KG1 (cell line): ENCODE measurements at places on chromosomes 5 and 9.

DNA sequence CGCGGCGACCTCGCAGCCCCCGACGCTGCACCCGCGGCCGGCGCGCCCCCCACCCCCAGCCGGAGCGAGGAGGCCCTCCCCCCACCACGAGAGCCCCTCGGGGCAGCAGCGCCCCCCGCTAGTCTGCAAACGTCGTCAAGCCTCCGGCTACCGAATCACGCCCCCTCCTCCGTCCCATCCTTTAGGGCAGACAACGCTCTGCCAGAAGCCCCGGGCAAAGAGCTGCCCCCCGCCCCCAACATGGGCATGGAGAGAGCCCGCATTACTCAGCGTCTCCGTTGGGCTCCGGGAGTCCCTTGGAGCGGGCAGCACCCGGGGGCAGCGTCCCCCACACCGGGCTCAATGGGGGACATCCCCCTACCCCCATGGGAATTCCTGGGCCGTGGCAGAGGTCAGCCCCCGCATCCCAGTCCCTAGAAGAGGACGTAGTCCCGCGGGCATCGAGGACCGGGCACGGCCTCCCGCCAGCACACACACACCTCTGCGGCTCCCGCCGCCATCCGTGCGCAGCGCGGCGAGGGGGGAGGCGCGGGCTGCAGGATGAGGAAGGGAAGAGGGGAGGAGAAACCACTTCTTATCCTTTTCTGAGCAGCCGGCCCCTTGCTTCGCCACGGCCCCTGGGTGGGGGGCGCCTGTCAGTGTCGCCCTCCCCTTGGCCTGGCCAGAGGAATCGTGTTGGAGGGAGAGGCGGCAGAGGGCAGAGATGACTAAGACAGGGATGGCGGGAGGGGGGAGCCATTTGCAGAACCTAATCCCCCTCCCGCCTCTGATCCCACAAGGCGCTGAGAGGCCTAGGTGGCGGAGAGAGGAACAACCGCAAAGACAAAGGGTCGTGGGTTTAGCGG, 750 bp downstream of the DNM1 start:
- DNase-seq, result no peak

- no peak for DNase-seq
Measured at GRCh38 chr5:20949636-20950035, 961.6 kb upstream of the CDH18 start.

DNA sequence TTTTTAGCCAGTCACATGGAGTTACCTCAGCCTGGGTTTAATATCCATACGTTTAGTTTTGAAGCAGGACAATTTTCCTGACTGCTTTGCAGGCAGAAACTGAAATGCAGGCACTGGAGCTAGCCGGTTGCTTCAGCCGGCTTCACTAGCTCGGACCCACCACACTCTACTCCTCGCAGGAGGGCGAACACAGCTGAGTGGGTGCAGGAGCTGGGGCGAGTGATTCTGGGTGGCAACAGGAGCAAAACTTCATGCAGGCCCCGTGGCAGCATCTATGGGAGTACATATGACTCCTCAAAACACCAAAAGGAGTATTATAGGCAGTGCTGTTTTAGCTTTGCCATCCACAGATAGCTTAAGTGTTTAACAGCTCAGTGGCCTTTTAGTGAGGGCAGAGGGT, 1211.8 kb upstream of the NUDT12 start:
- no peak for DNase-seq

GRCh38 chr9:12702160-12702758, 9.1 kb downstream of the TYRP1 start:
- no peak for DNase-seq

DNA sequence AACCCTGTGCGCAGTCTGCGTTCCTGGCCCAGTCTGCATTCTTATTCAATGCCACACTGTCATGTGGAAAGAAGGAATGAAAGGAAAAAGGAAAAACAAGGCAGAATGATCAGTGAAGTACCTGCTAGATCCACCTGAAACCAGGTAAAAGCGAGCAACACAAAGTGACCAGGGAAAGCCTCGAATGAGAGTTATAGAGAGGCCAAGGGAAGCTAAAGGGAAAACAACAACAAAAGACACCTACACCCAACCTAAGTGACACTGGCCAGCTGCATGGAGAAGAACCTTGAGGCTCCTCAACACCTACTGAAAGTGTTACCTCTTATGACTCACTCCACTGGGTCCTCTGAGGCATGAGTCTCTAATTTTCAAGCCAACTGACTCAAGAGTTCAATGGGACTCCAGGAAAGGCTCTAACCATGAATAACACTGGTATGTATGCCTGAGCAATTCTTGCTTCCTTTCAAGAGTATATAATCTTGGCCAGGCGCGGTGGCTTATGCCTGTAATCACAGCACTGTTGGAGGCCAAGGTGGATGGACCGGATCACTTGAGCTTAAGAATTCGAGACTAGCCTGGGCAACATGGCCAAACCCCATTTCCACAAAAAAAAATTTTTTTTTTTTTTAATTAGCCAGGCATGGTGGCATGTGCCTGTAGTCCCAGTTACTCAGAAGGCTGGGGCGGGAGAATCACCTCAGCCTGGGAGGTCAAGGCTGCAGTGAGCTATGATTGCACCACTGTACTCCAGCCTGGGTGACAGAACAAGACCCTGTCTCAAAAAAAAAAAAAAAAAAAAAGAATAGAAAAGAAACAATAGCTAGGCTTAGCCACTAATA, 29.0 kb downstream of the MTMR12 start:
- no peak for DNase-seq

- DNase-seq, result no peak
Measured at GRCh38 chr9:27487128-27487640, 36.9 kb upstream of the IFNK start.

GRCh38 chr5:4625206-4625896, 514.8 kb upstream of the ADAMTS16 start:
- no peak for DNase-seq

DNA sequence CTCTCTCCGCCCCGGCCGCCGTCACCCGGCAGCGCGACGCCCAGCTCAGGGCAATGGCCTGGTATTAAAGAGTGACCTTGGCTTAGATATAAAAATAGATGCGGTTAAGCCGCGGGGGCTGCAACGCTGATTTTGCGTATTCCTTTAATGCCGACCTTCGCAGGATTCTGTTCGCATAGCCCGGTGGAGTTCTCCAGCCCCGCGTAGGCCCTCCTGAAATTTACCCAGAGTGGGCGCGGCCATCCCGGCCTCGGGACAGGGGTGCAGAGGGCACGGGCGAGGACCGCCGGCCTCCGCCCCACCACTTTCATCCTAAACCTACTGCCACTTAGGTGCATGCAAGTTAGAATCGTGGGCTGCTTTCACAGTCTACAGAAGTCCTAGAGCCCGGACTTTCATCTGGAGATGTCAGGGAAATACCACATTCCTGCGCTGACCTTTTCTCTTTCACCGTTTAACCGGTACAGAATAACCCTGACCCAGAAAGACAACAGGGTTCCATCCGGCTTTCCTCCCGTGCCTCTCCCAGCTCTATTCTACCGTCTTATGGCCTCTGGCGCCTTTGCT, 492 bp upstream of the FAM169A start:
- DNase-seq, result no peak

DNA sequence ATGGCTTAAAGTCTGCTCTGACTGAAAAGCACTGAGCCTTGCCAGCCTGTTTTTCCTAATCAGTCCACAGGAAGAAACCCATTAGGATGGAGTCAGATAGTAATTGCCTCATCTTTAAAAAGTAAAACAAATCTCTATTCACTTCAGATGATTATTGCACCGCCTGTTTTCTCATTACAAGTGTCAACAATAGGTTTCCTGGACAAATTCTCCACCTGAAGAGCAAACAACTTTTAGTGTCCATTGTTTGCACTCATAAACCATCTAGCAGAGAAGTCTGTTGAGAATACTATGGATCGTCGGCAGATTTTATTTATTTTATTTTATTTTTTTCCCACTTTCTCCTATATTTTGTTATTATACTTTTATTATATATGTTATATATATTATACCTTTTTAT, 20.3 kb downstream of the C5orf63 start:
- no peak for DNase-seq

GRCh38 chr5:155222393-155222792, 208.8 kb downstream of the KIF4B start:
- no peak for DNase-seq

DNA sequence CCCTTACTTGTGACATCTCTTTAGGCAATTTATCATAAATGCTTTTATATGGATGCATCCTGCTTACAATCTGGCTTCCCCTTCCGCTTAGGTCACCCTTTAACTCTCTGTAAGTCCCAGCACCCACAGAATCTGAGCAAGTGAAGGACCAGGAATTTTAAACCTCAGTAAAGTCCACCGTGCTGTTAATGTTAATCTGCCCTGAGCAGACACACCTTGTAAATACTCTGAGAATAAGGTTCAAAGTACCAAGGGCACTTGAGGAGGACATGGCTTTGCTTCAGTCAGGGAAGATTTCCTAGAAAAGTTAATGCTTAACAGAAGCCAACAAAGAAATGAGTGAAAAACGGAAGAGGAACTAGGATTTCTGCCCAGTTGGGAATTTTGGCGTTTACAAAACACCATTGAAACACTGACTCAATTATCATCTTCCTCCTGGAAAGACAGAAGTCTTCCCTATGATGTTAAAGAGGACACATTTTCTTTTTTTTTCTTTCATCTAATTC, 26.4 kb upstream of the TTC39B start:
- DNase-seq, result no peak
